ENCODE measurements at places on chromosomes 12 and 14.

GRCh38 chr14:89566180-89566579 lies 149.1 kb upstream of the FOXN3 start:
- DNase-seq, result no peak

DNA sequence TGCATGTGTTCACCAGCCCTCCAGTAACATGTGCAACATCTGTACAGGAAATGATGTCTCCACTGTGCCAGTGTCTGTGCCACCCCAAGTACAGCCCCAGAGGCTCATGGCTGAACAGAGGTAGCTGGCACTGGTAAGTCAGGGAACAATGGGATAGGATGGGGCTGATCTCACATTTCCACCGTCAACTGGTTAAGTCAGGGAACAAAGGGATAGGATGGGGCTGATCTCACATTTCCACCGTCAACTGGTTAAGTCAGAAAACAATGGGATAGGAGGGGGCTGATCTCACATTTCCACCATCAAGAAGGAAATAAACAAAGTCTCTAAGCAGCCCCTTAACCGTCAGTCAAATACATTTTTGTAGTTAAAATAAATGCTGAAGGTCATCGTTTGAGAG lies 246.6 kb downstream of the TMEM132D start:
- no peak for DNase-seq

DNA sequence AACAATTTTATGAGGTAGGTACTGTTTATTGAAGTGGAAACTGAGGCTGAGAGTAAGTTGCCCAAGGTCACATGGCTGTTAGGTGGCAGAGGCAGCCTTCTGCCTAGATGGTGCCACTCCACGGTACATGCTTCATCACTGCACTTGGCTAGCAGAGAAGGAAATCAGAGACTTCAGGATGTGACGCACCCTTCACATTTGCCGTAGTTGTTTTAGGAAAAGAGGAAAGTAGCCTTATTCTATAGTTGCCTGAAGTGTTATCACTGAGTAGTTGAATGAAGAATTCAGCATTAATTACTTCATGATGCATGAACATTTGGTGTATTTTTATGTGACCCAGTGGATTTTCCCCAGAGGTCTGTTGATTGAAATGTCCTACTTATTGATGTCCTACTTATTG lies 55.7 kb downstream of the ERC1 start:
- DNase-seq, result no peak

GRCh38 chr14:45699471-45699870 lies 446.5 kb upstream of the MIS18BP1 start:
- no peak for DNase-seq

GRCh38 chr12:43942379-43942778 lies 106.5 kb downstream of the TMEM117 start:
- DNase-seq, result no peak

- DNase-seq, result no peak
Measured at GRCh38 chr14:24240110-24240918, 2.1 kb downstream of the TINF2 start.

Measured in activated CD4-positive, alpha-beta T cell treated with anti-CD3 and anti-CD28 coated beads for 4 hours (primary cell).